Jurkat, Clone E6-1 (cell line): ENCODE measurements at places on chromosomes 16 and 17.

GRCh38 chr17:32215696-32216095 is 49.9 kb upstream of the RHBDL3 start:
- DNase-seq, result no peak

- peak; percentile 89 for DNase-seq
These were observed 112.1 kb downstream of the UTP18 start for GRCh38 chr17:51372345-51373004.

GRCh38 chr16:83842756-83843507 is 35.2 kb downstream of the HSBP1 start:
- no peak for DNase-seq

DNA sequence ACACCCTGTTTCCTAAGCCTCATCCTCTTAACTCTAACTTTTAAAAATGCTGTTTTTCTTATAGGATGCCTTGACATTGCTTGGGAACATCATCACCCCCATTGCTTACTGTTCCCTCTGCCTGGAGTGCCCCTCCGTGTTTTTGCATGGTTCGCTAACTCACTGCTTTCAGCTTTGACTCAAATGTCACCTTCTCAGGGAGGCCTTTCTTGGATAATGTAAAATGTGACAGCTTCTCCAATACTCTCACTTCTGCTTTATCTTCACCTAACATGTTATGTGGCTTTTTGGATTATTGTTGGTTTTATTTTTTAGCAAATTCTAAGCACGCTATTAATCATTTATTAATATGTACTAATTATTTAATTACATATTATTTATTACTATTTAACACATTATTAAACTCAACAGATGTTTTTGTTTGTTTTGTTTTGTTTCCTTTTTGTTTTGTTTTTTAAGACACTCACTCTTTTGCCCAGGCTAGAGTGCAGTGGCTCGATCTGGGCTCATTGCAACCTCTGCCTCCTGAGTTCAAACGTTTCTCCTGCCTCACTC is 3.8 kb downstream of the CRYM start:
- no peak for DNase-seq

DNA sequence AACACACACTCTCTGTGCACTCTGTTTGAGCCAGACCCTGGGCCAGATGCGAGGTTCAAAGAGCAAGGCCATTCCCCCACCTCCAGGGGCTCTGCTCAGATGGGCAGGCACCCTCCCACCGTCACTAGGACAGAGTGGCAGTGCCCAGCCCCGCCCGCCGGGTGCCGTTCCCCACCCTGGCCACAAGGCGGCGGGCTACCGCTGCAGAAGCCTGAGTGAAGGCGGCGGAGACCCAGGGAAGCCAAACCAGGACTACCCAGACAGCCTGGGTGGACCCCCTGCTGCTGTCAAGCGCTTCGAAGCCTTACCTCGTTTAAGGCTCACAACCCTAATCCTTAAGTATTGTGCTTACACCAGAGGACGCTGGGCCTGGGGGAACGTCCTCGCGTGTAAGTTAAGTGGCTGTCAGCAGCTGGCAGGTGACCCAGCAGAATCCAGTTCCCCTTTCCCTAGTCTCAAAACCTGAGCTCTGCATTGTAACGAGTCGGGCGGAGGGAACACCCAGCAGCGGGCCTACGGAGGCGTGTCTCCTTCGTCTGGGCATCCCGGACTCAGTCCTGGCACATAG is 4.5 kb downstream of the ARHGAP27 start:
- DNase-seq, result no peak

GRCh38 chr16:65621640-65622039 is 499.8 kb upstream of the CDH11 start:
- DNase-seq, result no peak

DNA sequence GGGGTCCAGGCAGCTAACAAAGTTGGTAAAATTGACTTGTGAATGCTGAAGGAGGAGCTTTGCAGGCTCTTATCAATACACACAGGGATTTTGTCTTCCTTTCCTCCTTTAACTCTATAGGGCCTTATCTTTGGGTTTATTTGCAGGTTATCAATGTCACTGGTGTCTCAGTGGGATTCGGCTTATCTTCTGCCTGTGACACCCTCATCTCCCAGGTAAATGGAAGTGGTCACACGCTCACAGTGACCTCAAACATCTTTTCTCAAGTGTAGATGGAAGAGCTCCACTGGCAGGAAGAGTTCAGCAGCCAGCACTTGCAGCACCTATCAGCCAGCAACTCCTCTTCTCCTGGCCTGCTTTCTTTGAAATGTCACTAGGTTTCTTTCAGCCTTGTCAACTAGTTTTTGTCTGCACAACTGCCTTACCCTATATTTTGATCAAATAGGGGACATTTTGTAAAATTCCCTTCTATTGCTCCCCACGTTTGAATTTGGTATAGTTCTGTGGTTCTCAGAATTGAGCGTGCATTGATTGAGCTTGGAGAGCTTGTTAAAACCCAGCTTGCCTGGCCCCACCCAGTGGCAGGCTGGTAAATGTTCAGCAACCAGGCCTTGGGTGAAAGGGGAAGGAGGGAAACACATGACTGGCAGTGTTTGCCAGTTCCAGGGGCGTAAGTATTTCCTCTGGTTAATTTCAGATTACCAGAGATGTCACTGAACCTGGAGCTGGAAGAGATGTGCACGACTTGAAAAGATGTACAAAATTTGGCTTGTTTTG is 12.8 kb downstream of the SLC47A1 start:
- DNase-seq, result no peak

DNA sequence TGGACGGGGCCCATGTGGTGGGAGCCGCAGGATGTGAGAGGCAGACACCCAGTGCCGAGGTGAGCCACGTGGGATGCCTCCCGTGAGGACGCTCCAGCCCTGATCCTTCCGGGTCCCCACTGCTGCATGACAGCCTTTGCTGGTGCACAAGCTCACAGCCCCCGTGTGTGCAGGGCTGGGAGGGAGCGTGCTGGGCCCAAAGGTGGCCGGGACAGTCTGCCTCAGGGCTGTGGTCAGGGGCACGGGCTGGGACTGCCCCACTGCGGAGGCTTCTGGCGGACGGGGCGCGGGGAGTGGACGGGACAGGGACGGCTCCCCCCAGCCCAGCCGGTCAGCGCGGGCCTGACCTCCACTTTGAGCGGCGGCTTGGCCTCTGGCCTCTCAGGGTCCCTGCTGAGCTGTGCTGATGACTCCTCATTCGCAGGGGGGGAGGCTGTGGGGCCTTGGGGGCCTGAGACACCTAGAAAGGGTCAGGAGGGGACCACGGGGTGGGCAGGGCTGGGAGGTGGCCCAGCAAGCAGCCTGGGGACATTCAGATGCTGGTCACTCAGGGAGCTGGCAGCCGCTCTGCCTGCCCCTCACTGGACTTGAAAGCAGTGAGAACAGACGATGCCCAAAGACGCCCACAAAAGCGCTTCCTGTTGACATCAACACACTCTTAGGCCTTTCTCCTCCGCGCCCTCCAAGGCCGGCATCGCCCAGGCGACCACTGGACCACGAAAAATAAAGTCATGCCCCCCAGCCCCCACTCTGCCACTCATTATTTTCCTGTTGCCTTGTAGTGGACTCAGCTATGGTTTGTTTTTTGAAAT is 9.3 kb upstream of the METRNL start:
- no peak for DNase-seq

GRCh38 chr17:44924107-44924544 is 8.8 kb upstream of the GFAP start:
- no peak for DNase-seq

DNA sequence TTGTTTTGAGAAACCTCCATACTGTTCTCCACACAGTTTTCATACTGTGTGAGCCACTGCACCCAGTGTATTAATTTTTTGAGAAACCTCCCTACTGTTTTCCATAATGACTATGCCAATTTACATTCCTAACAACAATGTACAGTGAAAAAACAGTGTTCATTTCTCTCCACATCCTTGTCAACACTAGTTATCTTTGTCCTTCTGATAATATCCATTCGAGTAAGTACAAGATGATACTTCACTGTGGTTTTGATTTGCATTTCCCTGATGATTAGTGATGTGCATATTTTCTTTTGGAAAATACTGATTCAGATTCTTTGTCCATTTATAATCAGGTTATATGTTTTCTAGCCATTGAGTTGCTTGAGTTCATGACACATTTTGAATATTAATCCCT is 462.0 kb downstream of the CDH11 start:
- DNase-seq, result no peak

GRCh38 chr17:6163612-6164333 is 93.6 kb downstream of the WSCD1 start:
- no peak for DNase-seq

DNA sequence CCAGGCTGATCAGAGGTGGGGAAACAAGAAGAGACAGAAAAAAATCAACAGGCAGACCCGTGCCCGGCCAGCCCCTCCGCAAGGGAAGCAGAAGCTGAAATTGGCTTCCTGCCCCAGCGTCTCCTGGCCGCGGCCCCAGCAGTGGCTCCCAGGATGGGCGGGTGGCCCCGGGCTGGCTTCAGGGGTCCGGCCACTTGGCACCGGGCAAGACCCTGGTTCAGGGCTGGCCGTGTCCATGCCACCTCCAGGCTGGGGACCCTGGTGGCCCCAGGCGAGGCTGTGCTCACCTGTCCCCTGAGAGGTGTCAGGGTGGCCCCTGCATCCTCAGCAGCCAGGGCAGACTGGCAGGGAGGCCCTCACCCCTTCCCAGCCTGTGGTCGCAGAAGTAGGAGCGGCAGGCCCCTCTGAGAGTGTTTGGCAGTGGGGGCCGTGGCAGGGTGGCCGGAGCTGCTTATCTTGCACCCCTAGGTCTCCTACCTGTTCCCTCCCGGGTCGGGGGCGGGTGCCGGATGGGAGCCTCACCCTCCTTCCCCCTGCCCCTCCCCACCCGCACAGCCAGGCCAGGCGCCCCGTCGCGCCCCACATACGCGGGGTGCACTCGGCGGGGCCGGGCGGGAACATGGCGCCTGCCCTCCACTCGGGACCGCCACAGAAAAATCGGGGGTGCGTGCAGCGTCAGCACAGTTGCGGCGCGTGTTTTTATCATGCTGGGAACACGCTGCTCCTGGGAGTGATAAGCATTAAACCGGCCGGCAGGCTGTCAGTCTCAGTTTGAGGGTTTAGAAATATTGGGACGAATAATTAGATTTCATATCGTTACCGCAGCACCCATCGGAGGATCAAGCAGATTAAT is 46.7 kb upstream of the ZC3H18 start:
- no peak for DNase-seq
